ENCODE measurements at places on chromosomes 11 and 22. TPM values are rescaled to one million over a fixed set of nuclear protein-coding genes. Genes with fewer than 3 reads are reported as not detected.

Gene SREBF2
- 162 TPM for total RNA-seq

Gene WNT11
- total RNA-seq, result not detected

Gene DEUP1
- total RNA-seq, result not detected

Gene TCN2
- total RNA-seq, result 1.6 TPM

Gene ANO5
- total RNA-seq, result 0.03 TPM

Gene SPINDOC
- total RNA-seq, result 26.0 TPM

Gene GRM5
- total RNA-seq, result not detected

Gene MS4A12
- not detected for total RNA-seq

Gene PRAME
- not detected for total RNA-seq

Gene CALCA
- total RNA-seq, result not detected

Gene CENATAC
- total RNA-seq, result 38.9 TPM

Gene HIC2
- 4.8 TPM for total RNA-seq

Gene TRIM3
- total RNA-seq, result 10.7 TPM

Gene GAL3ST3
- 0.45 TPM for total RNA-seq

Gene HTR3B
- total RNA-seq, result not detected

Gene GRIK4
- not detected for total RNA-seq

Gene APOBEC3B
- total RNA-seq, result 9.2 TPM

Gene TEF
- total RNA-seq, result 2.4 TPM

Gene MARK2
- 24.1 TPM for total RNA-seq
